Activated T-helper 2 cell treated with anti-CD3 and anti-CD28 coated beads, Interferon-gamma antibody, Interleukin-2, Interleukin-4, amounts not matched to agents 10 μg/mL and 5 μg/mL and 100 μg/mL, durations not matched to agents 14 hours and 24 hours and 36 hours (primary cell): ENCODE measurements at places on chromosomes 6 and 20. TPM values are rescaled to one million over a fixed set of nuclear protein-coding genes. Genes with fewer than 3 reads are reported as not detected.

The SLC24A3 gene
- not detected in 2 replicates for total RNA-seq

The MCHR2 gene
- not detected in 2 replicates for total RNA-seq

The GHRH gene
- total RNA-seq, result not detected in 2 replicates

DNA sequence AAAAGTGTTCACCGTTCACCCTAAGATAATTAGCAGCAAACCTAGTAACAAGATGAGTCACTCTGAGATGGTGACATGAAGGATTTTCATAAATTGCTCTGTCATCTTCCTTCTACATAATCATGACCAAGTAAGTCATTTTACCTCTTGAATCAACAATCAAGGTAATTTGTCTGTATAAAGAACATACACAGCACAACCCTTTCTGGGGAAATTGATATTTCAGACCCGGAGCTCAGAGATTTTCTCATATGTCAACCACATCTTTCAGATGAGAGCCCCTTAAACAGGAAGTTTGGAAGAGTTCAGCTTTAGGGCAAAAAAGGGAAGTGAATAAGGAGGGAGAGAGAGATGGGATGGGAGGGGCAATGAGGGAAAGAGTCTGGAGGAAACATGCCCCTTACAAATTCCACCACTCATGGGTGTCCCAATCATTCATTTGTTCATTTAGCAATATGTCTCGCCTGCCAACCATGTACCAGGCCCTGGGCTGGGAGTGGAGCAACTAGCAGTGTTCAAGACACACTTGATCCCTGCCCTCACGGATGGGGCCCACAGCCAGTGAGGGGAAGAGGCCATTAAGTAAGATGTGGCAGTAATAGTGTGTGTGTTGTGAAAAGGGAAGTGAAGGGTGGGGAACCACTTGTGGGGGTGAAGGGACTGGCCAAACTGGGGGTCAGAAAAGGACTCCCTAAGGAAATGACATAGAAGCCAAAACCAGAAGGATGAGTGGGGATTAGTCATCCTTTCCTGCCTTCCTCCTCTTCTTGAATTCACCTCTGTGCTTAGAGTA, 190.9 kb downstream of the MAFB start:
- DNase-seq, result no peak

DNA sequence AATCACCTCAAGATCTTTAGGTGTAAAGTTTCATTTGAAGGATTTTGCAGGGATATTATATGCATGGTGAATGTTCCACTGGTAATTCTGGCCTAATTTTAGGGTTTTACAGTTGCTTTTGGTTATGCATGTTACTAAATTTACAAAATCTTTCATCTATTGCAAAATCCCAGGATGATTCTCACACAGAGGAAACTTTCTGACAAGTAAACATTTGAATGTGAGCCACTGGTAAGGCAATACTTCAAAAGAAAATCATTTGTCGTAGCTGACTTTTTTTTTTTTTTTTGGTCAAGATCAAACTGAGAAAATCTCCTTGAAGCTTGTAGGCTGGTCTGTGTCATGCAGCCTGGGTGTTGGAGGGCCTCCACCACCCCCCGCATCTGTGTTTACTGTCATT, 141.9 kb upstream of the EXOC2 start:
- DNase-seq, result no peak

GRCh38 chr20:37413023-37413334, 67.0 kb downstream of the SRC start:
- DNase-seq, result no peak

The UNC93A gene
- total RNA-seq, result not detected in 2 replicates

DNA sequence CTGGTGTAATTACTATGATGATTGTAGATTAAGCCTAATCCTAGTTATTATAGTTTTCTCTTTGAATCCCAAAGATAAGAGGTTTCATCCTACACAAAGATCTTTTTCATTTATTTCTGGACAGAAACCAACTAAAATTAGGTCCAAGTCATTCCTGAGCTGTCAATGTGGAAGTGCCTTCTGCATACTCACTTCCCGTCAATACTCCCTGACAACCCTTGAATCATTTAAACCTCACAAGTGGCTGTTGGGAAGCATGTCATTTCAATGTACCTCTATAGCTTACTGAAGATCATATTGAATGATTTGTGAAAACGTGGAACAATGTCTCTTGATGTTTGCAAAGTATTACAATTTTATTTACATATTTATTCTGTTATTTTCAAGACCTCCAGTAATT, 274.1 kb downstream of the HACE1 start:
- no peak for DNase-seq

DNA sequence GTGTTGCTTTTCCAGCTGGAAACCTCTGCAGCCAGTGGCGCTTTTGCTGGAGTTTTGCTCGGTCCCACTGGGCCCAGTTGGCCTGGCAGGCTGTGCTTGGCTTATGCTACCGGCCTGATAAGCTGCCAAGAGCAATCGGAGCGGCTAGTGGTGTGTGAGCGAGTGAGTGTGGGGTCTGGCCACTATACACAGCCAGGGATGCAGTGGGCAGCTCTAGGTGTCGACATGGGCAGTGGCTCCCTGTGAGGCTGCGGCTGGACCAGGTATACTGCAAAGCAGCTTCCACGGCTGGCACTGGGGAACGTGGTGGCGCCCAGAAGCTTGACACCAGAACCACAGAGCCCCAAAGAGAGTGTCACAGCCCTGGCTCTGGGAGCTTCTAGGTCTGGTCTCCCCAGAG, 996.5 kb downstream of the GRIK2 start:
- DNase-seq, result no peak

The AAR2 gene
- total RNA-seq, result 27.1 and 28.5 TPM in 2 replicates

GRCh38 chr20:53020834-53021233, 48.7 kb downstream of the TSHZ2 start:
- no peak for DNase-seq

DNA sequence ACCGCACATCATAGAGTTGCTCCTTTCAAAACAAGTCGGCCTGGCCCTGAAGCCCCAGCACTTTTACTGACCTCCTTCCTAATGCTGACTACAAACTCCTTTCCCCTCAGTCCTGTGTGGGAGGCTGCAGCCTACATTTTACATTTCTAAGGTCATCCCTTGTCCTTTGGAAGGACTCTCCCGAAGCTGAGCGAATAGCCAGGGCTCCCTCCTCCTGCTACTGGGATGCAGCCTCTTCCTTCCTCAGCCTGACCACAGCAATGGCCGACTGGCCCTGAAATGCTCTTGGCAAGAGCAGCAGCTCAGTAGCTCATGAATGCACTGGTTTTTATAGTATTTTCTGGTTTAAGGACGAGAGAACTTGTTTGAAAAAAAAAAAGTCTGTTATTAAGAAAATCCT, 679 bp downstream of the ADGRF5 start:
- no peak for DNase-seq

The SLC44A4 gene
- total RNA-seq, result 0.18 TPM in 1 of 2 replicates, not detected in the other

GRCh38 chr20:36303020-36303595, 3.0 kb upstream of the DLGAP4 start:
- no peak for DNase-seq

- no peak for DNase-seq
Observed at GRCh38 chr20:24727795-24728194, 221.3 kb upstream of the CST7 start.

DNA sequence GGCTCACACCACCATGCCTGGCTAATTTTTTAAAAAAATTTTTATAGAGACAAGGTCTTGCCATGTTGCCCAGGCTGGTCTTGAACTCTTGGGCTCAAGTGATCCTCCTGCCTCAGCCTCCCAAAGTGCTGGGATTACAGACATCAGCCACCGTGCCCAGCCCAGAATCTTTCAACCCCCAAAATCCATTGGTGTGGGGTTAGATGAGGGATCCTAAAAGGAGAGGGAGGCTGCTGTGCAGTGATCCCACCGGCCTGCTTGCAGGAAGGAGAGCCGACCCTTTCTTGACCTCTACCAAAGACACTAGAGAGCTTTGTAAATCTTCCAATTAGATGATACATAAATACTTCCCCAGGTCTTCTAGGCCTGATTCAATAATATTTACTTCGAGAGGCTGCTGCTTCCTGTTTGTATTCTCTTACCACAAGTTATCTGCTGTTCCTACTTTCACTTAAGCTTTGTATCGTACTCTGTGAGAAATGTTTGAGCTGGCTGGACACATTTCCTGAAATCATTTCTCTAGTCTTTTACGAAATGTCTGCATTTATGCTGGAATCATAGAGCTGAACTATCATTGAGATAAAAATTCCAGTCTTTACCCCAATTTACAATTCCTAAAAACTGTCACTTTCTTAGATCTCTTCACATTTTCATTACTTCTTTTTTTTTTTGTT, 49.3 kb upstream of the IER3 start:
- DNase-seq, result no peak

GRCh38 chr6:21831521-21832291, 238.2 kb downstream of the SOX4 start:
- no peak for DNase-seq

The SLC26A8 gene
- not detected in 2 replicates for total RNA-seq
